MCF 10A (cell line): ENCODE measurements at places on chromosomes 5 and 9. TPM values are rescaled to one million over a fixed set of nuclear protein-coding genes. Genes with fewer than 3 reads are reported as not detected.

The BTNL9 gene
- total RNA-seq: not detected in 2 replicates

The BASP1 gene
- 76.3 and 84.5 TPM in 2 replicates for total RNA-seq

The PCDHGA4 gene
- total RNA-seq: 0.26 and 0.44 TPM in 2 replicates

The WNK2 gene
- 0.07 and 0.29 TPM in 2 replicates for total RNA-seq

The PRRC1 gene
- total RNA-seq: 109 and 121 TPM in 2 replicates

The LCN9 gene
- not detected in 2 replicates for total RNA-seq

The PCDHA7 gene
- 0.40 and 0.69 TPM in 2 replicates for total RNA-seq

The C5orf63 gene
- total RNA-seq: 10.8 and 11.1 TPM in 2 replicates

DNA sequence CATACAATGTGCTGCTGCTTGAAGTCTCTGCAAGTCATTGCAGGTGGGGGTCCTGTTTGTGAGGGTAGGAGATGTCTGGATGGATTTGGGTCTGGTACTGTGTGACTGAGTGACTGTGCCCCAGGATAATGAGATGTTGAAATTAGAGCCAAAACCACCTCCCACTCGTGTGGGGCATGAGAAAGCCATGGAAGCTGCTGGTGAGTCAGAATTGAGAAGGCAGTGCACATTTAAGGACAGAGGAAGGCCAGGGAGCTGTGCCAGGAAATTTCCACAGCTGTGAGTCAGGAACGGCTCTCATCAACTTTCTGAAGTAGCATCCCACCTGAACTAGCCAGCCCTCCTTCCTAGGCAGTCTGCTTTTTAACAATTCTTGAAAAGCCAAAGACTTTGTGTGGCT is 229.8 kb downstream of the DRD1 start:
- H3K27me3 ChIP-seq: peaks cover 60% of the 10 kb centered on the region
- H3K4me1 ChIP-seq: peaks cover 6% of the 10 kb centered on the region
- no peak overlapping the region for H3K4me3 ChIP-seq

DNA sequence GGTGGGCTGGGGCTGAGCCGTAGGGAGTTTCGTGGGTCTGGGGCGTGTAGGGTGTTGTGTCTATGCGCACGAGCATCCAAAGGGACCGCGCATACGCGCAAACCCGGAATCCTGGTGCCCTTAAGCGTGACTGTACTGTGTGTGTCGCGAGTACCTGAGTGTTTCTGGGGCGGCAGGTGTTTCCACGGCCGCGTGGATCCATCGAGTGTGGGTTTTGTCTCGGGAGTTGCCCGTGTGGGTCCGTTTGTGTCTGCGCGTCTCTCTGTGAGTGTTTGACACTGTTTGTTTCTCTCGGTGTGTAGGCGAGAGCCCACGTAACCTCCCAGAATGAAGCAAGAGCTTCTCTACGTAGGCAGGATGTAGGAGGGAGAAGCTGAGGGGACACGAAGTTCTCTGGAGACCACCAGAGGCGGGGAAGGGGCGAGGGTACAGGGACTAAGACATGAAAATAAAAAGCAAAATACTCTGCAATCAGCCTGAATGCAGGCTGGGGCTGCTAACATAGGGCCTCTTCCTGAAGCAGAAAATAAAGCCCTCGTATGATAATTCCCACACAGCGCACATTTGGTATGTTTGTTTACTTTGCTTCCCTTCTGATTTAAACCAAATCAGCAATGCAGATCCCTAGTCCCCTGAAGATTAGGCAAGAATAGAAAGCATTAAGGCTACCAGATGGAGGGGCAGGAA is 588 bp upstream of the BRINP1 start:
- no peaks in the 10 kb centered on the region for H3K4me1 ChIP-seq
- no peak overlapping the region for H3K27ac ChIP-seq
- H3K4me3 ChIP-seq: no peak overlapping the region

GRCh38 chr9:7300484-7300883 is 499.1 kb downstream of the DMAC1 start:
- no peak for DNase-seq
- H3K4me3 ChIP-seq: no peak overlapping the region
- peaks cover 44% of the 10 kb centered on the region for H3K27me3 ChIP-seq
- no peaks in the 10 kb centered on the region for H3K4me1 ChIP-seq

GRCh38 chr9:109487247-109487646 is 10.9 kb downstream of the PTPN3 start:
- no peaks in the 10 kb centered on the region for H3K27me3 ChIP-seq
- DNase-seq: no peak
- peaks cover 6% of the 10 kb centered on the region for H3K36me3 ChIP-seq
- no peak overlapping the region for H3K4me3 ChIP-seq

- no peak overlapping the region for H3K27ac ChIP-seq
- H3K27me3 ChIP-seq: no peaks in the 10 kb centered on the region
- H3K4me1 ChIP-seq: no peaks in the 10 kb centered on the region
- no peak overlapping the region for H3K4me3 ChIP-seq
- DNase-seq: no peak
Observed at GRCh38 chr9:95211028-95211427, 106.5 kb downstream of the FANCC start.

GRCh38 chr9:123660691-123661466 is 269.0 kb downstream of the DENND1A start:
- no peaks in the 10 kb centered on the region for H3K27me3 ChIP-seq
- no peak for DNase-seq
- no peak overlapping the region for H3K27ac ChIP-seq
- peaks cover 10% of the 10 kb centered on the region for H3K36me3 ChIP-seq
- H3K4me3 ChIP-seq: no peak overlapping the region
- H3K4me1 ChIP-seq: no peaks in the 10 kb centered on the region

DNA sequence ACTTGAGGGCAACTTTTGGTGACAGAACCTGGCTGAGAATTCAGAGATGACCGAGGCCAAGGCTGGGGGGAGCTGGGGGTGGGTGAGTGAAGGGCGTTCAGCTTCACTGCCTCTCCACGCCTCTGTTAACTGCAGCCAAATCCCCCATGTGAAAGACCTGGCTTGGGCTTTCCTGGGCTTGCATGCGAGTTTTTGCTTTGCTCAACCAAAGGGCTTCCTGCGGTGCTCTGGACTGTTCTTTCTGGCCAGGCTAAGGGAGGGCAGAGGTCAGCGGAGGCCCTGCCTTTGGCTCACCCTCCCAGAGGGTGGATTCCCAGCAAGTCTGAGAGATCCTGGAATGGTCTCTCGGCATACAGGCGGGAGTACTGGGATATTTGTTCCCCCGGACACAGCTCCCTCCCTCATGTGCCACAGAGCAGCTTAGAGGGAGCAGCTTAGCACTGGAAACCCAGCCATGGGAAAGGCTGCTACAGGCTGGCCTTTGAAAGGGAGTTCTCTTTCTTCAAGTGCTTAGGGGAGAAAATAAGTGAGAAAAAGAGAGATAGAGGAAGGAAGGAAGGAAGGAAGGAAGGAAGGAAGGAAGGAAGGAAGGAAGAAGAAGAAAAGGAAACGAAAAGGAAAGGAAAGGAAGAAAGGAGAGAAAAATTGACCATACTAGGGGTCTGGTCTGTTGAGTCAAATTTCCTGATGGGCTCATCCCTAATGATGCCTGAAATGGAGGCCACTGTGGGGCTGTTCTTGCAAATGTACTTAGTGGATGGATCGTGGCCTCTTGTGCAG is 158.8 kb downstream of the FGF18 start:
- no peak for DNase-seq
- H3K36me3 ChIP-seq: no peaks in the 10 kb centered on the region
- H3K4me1 ChIP-seq: no peaks in the 10 kb centered on the region
- no peak overlapping the region for H3K4me3 ChIP-seq
- H3K27ac ChIP-seq: no peak overlapping the region

DNA sequence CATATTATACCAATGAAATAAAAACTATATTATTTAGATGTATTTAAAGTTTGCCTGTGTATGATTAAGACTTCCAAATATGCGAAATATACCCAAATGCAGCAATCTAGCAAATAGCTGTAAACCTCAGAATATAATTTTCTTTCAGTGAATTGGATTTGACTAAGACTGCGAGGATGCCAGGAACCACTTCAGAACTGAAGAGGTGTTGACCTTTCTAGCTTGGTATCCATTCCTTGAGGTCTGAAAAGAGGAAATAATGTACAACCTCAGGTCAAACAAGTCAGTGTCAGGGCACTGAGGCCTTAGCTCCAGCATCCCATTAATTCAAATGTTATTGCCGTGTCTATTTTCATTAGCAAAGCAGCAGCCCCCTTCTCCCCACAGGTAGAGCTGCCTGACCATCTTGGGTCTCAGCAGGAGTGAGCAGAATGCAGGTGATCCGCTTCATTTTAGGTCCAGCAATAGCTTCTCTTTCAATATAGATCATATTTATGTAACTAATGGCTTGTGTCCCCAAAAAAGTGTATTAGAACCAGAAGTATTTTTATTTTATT is 100.0 kb downstream of the KIAA1958 start:
- H3K36me3 ChIP-seq: no peaks in the 10 kb centered on the region
- no peak for DNase-seq
- H3K27me3 ChIP-seq: no peaks in the 10 kb centered on the region
- H3K27ac ChIP-seq: no peak overlapping the region

GRCh38 chr9:98158071-98158831 is 34.2 kb downstream of the CORO2A start:
- DNase-seq: peak; percentile 16
- H3K4me1 ChIP-seq: no peaks in the 10 kb centered on the region
- H3K36me3 ChIP-seq: no peaks in the 10 kb centered on the region
- no peak overlapping the region for H3K4me3 ChIP-seq
- no peak overlapping the region for H3K27ac ChIP-seq

- no peaks in the 10 kb centered on the region for H3K27me3 ChIP-seq
- H3K27ac ChIP-seq: no peak overlapping the region
- no peaks in the 10 kb centered on the region for H3K4me1 ChIP-seq
- no peaks in the 10 kb centered on the region for H3K36me3 ChIP-seq
Observed at GRCh38 chr5:62780888-62781287, 202.3 kb downstream of the LRRC70 start.

DNA sequence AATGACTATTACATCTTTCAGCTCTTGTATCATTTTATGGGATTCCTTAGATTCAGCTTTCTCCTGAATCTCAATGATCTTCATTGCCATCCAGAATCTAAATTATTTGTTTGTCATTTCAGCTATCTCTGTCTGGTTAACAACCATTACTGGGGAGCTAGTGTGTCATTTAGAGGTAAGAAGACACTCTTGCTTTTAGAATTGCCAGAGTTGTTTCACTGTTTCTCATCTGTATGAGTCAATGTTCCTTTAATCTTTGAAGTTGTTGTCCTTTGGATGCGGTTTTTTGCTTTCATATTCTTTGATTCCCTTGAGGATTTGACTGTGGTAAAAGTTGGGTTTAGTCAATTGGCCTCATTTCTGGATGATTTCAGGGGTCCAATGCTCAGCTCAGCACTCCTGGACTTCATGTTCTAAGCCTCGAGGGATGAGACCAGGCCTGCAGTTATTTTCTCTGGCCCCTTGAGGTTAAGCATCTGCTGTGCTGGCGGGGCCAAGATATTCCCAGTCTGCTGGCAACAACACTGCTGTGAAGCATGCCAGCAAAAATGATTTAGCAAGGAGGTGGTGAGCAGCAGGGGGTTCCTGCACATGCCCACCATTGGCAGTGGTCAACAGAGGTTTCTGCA is 102.4 kb upstream of the PCSK5 start:
- H3K36me3 ChIP-seq: no peaks in the 10 kb centered on the region
- H3K27me3 ChIP-seq: no peaks in the 10 kb centered on the region
- H3K27ac ChIP-seq: no peak overlapping the region
- DNase-seq: peak; percentile 30
- H3K4me1 ChIP-seq: no peaks in the 10 kb centered on the region

- peak overlapping the region; percentile 69 for H3K27ac ChIP-seq
- DNase-seq: peak; percentile 79
- peaks cover 21% of the 10 kb centered on the region for H3K4me1 ChIP-seq
- H3K36me3 ChIP-seq: peaks cover 6% of the 10 kb centered on the region
- no peaks in the 10 kb centered on the region for H3K27me3 ChIP-seq
- no peak overlapping the region for H3K4me3 ChIP-seq
Observed at GRCh38 chr9:84170521-84171141, 169.9 kb downstream of the SLC28A3 start.

DNA sequence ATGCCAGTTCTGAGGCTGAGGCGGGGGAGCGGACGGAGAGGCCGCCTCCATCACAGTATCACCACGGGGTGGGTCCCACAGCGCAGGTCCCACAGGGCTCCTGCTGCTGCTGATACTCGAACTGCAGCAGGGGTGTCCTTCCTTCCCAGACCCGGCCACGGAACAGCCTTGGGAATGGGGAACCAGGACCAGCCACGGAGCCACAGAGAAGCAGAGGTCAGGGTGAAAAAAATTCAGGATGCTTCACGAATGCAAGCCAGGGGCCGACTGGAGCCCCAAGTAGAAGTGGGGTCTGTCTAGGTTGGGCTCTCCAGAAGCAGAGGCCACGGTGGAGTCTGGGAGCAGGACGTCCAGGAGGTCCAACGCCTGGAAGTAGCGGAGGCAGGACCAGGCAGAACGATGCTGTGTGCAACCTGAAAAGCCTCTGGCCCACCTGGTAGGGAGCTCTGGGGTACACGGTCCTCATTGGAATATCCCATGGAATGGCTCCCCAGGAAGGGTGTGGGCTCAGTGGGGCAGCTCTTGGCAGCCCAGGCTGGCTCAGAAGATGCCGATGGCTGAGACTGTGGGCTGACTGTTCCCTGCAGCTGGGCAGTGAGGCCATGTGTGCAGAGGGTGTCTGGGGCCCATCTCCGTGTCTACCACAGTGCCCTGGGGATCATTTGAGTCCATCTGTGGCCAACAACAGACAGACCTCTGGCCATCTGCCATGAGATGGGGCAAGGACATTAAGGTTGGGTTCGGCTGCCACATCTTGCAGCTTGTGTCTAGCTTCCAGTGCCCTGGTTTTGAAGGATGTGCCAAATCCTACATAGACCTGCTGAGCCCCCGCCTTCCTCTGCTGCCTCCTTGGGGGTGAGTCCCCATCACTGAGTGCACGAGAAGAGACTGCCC is 66.9 kb upstream of the FCN1 start:
- H3K4me3 ChIP-seq: no peak overlapping the region
- H3K27ac ChIP-seq: no peak overlapping the region
- no peaks in the 10 kb centered on the region for H3K36me3 ChIP-seq
- H3K27me3 ChIP-seq: peaks cover 37% of the 10 kb centered on the region

DNA sequence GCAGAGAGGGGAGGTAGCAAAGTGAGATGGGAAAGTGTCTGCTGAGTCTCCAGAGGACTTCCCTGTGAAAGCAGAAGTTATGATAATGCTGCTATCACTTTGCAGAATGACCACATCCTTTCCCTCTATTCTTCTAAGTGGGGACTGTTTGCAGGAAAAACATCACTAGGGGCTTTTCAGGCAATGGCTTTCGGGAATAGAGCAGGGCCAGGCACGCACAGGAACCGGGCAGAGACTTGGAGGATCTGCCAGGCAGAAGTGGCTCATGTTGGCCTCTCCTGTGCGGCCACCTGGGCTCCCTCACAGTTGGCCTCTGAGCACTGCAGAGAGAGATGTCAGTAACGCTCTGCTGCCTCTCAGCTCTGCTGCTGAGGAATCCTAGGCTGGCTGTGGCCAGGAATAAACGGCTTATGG is 214.7 kb downstream of the MAST4 start:
- peaks cover 14% of the 10 kb centered on the region for H3K4me1 ChIP-seq
- H3K4me3 ChIP-seq: no peak overlapping the region
- no peak overlapping the region for H3K27ac ChIP-seq
- DNase-seq: no peak
- no peaks in the 10 kb centered on the region for H3K36me3 ChIP-seq
- peaks cover 21% of the 10 kb centered on the region for H3K27me3 ChIP-seq
